Amniotic stem cell (primary cell): ENCODE measurements at places on chromosomes 1 and 21.
A peak's percentile ranks its signal among the peaks of the same experiment; 100 is the strongest.

GRCh38 chr1:237664348-237664747 lies 226.4 kb downstream of the ZP4 start:
- no peak for DNase-seq

- no peak for DNase-seq
These were observed 38.3 kb upstream of the OSBPL9 start for GRCh38 chr1:51578383-51579109.

DNA sequence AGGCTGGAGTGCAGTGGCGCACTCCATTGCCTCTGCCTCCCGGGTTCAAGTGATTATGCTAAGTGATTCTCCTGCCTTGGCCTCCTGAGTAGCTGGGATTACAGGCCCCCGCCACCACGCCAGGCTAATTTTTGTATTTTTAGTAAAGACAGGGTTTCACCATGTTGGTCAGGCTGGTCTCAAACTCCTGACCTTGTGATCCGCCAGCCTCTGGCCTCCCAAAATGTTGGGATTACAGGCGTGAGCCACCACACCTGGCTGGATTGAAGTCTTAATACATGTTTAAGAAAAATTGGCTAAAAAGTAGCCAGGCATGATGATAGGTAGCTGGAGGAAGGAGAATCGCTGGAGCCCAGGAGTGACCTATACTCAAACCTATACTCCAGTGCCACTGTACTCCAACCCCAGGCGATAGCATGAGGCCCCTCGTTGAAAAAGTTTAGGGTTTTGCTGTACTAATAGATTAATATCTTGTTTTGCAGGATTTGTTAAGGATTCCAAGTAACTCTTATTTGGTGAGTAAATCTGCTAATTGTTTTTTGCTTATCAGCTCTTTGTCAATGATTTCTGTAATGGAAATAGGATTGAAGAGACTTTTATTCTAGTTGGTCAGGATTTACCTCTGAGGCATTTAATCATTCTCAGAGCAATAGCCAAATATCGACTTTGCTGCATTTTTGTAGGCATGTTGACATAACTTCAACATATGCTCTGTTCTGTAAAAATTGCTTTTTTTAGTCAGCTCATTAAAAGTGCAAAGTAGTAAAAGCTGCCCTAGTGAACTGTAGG lies 2.0 kb downstream of the RCC1 start:
- DNase-seq: no peak

DNA sequence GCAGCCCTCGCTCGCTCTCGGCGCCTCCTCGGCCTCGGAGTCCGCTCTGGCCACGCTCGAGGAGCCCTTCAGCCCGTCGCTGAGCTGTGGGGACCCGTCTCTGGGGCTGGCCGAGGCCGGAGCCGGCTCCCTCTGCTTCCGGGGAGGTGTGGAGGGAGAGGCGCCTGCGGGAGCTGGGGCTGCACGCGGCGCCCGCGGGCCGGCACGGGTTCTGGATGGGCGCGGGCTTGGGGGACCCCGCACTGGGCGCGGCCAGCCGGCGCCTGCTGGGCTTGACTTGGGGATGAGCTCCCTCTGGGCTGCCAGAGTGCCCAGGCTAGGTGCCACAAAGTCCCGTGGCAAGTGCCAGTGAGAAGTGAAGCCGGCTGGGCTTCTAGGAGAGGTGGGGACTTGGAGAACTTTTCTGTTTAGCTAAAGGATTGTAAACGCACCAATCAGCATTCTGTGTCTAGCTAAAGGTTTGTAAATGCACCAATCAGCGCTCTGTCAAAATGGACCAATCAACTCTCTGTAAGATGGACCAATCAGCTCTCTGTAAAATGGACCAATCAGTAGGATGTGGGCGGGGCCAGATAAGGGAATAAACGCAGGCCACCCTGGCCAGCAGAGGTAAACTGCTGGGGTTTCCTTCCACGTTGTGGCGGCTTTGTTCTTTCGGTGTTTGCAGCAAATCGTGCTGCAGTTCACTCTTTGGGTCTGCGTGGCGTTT lies 20.2 kb downstream of the EXOC8 start:
- no peak for DNase-seq

DNA sequence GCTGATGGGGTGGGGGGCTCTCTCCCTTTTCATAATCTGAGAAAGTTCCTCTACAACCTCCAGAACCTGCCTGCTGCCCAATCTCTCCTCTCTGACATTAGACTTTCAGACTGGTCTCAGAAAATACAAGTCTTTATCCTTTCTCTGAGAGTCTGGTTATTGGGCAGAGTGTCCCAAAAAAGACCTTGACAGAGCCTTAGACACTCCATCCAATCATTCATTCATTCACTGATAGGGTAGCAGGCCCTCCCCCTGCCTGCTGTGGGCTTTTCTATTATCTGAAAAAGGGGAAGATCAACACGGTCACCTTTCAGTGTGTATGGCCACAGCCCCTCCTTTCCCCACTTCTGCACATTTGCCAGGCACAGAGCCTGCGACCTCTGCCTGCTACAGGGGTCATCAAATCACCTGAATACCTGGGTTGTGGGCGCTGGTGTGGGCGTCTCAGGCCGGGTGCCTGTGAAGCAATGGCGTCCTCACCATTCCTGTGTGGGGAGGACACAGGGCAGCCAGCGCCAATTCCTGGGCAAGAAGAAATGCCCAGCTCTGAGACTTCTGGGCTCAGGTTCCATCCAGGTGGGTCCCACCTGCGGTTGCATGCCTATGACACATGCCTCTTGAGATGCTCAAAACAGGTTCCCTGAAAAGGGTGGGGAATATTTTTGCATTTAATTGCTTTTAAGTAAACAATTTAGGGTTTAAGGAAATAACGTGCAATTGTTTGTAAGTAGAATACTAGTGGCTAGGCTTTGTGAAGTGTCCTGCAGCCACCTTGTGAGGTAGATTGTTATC lies 52.8 kb downstream of the ELK4 start:
- DNase-seq: no peak

DNA sequence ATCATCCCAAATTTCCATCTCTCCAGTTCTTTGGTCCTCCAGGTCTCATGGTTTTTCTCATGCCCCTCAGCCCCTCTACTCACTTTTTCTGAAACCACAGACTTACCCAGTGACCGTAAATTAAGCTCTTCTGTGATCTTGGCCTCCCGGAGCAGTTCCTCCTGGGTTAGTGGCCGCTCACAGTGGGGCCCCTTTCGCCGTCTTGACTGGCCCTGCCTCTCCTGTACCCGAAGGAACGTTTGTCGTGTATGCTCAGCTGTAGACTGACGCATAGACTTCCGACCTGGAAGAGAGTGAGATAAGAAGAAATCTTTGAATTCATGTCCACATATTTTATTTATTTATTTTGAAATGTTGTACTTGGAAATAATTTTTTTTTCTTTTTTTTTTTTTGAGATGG lies 5.8 kb downstream of the VPS72 start:
- no peak for DNase-seq

- no peak for DNase-seq
These were observed 33.0 kb downstream of the LAMC2 start for GRCh38 chr1:183218971-183219615.

- no peak for DNase-seq
These were observed 54.1 kb downstream of the RIPK4 start for GRCh38 chr21:41712730-41713129.

DNA sequence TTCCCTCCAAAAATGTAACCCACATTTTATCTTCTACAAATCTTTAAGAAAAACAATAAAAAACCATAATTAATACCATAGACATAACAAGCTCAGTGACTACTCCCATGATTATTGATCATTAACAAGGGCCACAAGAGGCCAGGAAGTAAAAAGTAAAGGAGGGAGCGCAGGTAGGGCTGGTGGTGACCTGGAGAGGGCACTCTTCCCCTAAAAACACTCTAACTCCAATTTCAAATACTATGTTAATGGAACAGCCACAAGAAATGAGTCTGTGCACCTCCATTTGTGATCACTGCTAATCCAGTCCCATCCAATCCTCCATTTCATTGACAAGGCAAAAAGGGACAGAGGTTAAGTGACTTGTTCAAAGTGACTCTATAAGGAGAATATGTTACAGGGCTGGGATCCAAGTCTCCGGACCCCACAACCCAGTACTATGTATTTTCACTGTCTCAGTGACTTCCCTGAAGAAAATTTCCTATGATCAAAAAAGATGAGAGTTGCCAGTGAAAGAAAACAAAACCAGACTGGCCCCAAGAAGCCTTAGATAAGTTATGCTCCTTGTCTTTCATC lies 41.2 kb upstream of the CFAP298 start:
- DNase-seq: no peak

DNA sequence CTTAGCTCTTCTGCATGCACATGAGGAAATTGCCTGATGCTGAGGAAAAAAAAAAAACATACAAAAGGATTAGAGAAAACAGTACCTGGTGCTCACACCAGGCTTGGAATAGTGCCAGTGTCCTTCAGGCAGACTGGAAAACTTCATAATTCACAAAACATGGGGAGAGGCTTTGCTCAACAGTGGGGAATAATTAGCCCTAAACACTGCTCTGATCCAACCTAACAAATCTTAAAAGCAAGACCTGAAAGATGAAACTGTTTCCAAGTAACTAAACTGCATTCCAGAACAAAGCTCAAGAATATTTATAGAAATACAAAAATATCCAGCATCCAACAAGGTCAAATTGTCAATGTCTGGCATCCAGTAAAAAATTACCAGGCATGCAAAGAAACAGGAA lies 124.8 kb downstream of the AK5 start:
- DNase-seq: no peak

DNA sequence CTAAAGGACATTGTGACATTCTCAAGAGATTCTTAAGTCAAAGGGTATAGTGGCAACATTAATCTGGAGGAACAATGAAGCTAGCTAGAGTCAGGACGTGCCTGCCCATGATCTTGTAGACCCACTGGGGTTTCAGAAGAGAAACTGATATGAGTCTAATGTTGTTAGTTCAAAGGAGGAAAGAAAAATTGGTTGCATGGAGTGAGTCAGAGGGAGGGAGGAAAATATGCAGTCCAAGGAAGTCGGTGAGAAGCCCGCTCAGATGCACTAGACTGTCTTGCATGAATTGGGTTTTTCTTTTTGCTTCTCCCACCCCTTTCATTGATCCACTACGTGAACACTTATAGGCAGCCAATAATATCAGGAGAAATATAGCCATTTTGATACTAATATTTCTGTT lies 53.8 kb upstream of the SYT14 start:
- no peak for DNase-seq

DNA sequence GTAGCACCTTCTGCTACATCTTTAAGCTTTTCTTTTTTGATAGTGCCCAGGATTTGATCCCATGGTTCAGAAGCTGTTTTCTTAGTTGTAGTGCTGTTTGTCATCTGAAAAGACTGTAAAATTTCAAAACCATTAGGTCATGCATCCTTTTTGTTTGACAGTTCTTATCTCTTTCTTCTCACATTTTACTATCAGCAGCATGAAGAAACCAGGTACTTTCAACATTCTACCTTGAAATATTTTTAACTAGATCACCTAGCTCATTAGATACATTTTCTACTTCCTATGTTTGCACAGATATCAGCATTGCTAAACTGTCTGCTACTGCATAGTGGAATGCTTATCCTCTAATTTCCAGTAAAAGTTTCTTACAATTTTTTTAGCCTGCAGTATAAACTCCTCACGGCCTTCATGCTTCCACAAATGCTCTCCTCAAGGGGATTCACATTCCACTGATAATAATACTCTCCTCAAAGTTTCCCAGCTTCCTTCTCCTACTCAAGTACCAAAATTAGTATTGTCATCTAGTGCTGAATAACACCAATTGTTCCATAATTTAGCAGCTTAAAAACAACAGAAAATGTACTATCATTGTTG lies 243.9 kb upstream of the ZRANB2 start:
- no peak for DNase-seq

GRCh38 chr1:5481889-5482288 lies 510.3 kb downstream of the NPHP4 start:
- DNase-seq: no peak

DNA sequence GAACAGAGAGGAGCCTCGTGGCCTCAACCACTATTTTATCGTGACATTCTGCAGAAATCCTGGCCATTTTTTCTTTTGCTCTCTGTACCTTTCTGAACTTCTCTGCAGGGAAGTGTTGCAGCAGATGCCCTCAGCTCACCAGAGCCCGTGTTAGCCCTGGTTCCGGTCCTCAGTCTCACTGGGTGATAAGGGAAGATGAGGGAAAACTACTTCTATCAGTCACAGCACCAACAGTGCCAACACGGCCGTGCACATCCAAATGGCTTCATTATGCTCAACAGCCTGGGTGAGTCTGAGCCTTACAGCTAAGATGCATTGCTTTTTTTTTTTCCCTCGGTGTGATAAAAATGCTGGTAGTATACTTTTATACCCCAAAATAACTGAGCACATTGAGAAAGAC lies 93.0 kb downstream of the KIF26B start:
- no peak for DNase-seq

DNA sequence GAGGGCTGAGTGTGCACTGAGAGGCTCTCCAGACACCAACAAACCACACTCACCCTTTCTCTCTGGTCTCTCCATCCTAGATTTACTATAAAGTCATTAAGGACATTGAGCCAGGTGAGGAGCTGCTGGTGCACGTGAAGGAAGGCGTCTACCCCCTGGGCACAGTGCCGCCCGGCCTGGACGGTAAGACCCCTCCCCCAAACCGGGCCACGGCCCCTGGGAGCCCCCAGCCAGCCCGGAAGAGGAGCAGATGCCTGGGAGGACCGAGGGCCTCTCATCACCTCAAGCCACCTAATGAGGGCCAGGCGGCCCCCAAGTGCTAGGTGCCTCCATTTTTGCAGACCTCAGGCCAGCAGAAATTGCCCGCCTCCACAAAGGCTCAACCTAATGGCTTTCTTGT lies 58.1 kb upstream of the ARHGEF16 start:
- DNase-seq: no peak

- no peak for DNase-seq
These were observed 151.1 kb downstream of the ZNF281 start for GRCh38 chr1:200258447-200259375.

DNA sequence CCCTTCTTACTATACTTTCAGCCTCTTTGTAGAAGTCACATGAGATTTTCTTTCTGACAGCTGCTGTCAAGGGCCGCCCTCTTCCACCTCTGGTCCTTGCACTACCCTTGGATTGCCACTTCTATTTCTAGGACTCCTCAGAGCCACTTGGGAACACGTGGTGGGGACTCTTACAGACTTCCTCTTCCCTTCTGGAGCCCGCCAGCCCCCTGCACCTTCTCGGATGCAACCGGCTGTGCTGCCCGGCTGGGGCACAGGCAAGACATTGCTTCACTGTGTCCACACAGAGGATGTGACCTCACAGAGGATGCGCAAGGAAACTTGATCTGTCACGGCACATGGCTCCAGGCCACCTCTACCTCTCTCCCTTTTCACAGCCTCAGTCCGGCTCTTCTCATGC lies 2.4 kb upstream of the IKBKE start:
- no peak for DNase-seq

DNA sequence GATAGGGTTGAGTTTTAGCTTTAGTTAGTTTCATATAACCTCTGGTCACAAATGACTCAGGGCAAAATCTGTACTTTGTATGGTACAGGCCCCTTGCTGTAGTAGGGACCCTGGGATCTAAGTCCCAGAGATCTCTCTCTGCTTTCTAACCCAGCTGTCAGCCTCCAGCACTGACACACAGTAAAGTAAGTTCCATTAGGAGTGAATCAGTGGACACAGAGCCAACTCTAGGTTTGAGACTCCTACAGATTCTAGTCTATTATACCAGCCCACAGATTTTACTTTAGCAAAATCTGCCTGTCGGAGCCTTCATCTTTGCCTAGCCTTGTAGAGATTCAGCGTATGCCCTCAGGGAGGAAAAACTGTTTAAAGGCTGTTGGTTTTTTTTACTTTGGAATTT lies 52.5 kb downstream of the ANGPTL1 start:
- DNase-seq: peak; percentile 1
